SJSA1 (cell line): ENCODE measurements at places on chromosomes 7 and 10.

DNA sequence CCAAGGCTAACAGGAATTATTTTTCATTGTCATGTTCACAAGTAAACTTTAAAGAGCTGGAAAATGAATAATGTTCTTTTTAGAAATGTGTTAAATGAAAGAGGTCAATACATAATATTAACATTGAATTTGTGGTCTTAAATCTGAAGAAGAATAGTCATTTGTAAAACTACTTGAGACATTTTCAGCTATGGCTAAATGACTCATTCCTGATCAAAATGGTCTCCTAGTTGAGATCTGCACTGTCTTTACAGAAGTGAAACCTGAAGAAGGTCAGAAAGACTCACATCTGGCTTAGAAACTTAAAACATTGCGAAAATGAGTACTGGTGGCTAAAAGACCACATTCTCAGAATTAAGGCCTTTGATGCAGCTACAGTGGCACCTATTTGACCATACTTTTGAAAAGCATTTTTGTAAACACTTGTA lies 5.9 kb downstream of the PIK3CG start:
- DNase-seq: no peak

DNA sequence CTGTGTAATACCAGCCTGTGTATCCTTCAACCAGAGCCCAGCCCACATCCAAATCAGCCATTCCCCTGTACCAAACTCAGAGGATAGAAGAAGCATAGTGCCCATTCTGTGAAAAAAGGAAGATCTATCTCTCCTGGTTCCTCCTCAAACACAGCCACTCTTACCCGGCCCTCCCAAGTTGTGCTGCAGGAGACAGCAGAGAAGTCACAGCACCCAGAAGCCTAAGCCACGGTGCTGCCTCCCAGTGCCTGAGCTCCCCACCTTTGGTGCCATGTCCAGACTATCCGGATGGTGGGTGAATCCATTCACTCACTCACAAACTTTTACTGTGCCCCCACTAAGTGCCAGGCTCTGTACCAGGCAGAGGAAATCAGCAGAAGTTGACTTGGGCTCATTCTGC lies 166.0 kb upstream of the ZMIZ1 start:
- DNase-seq: no peak

DNA sequence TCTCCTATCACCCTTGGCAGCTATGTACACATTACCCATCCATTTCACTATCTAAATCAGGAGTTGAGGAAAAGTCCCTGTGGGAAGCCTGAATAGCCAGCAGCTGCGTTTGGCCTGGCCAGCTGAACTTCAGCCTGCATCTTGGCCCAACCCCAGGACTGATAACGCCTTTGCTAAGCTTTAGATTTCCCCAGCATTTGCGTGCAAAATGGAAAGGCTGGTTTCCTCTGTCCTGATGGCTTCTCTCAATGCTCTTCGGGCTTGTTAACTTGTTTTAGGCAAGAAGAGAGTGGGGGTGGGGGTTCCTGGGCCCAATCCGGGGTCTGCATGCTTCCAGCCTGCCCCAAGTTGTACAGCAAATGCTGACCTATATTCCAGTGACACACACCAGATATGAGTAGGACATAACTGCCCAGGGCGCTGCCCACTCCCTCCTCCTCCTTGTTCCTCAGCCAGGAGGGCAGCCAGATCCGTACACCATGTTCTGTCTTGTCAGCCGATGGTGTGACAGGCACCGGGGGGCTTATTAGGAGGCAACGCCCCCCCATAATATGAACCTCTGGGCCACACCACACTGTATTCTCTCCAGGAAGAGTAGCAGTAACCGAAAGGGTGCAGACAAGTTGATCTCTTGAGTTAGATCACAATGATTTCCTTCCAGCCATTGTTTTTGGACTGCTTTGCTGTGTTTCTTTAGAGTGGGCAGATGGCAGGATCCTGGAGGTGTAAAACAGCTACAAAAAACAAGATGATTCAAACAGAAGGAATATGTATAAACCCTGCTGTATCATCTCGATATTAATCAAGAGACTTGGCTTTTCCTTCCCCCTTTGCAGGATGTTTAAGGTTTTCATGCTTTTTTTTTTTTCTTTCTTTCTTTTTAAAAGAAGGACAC lies 339.0 kb downstream of the RNLS start:
- no peak for DNase-seq

GRCh38 chr7:4745971-4746919 lies 29.2 kb upstream of the AP5Z1 start:
- DNase-seq: peak; percentile 92

DNA sequence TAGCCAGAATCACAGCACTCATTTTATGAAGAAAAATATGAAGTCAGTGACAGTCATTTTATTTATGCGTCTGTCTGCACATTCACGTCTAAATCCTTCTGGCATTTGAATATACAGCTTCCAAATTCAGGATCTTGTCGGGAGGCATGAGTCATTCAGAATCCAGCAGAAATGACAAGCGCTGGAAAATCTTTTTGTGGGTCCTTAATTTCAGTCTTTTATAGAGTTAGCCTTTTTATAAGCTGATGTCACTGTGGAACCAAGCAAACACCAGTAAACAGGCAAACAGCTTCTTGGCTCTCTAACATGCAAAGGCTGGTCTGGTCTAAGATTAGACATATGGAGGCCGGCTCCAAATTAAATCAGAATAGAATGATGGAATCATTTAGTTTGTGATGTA lies 388.2 kb upstream of the TEX47 start:
- peak; percentile 36 for DNase-seq

DNA sequence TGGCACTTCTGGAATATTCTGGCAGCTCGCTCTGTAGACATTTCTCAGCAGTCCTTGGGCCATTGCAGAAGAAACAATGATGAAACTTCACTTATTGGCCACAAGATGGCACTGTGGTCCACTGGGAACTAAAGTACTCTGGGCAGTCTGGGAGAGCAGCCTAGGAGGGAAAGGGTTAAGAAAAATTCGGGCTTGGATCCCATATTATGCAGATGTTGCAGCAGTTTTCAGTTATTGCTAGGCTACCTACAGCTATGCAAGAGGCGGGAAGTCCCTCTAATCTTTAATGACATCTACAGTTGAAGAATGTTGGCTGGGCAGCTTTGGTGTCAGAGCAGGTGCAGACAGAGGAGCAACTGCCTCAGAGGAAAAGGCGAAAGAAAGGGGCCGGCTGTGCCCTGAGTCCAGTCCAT lies 201.7 kb upstream of the PRSS58 start:
- DNase-seq: peak; percentile 51

GRCh38 chr10:58027426-58027825 lies 240.3 kb downstream of the IPMK start:
- DNase-seq: no peak

- no peak for DNase-seq
These were observed 59.4 kb upstream of the ETV1 start for GRCh38 chr7:14048889-14049288.

- DNase-seq: no peak
These were observed 8.7 kb downstream of the ECD start for GRCh38 chr10:73159038-73159648.

GRCh38 chr7:24812305-24812945 lies 55.2 kb upstream of the GSDME start:
- peak; percentile 57 for DNase-seq

GRCh38 chr10:66678521-66678920 lies 247.3 kb upstream of the LRRTM3 start:
- DNase-seq: no peak

DNA sequence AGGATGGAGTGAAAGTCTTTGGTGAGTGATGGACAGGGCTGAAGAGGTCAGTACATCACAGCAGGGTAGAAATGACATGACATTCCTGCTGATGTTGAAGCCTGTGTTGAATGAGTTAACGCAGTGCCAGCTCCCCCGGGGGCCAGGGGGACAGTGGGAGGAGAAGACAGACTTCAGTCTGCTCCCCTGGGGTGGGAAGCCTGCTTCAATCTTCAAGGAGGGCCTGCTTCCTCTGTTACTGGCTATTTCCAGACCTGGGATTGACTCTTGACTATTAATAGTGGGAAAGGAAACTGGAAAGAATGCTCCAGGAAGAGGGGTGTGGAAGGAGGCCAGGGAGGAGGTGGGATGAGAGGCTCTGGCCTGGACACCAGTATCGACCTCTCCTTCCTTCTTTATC lies 27.2 kb downstream of the PODXL start:
- DNase-seq: no peak

DNA sequence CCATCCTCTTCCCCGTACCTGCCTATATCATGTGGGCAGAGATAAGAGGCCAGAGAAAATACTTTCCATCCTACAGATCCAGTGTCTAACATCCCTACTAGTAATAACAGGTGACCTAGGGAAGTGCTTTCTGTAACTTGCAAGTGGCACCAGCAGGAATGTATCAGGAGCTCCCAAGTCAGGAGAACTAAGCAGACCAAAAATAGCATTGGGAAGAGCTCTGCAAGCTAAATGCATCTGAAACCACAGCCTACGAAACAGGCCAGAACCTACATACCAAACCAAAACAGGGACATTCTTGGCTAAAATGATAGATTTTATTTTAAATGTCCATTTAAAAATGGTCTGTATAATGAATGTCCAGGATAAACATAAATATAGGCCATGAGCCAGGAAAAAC lies 680.8 kb downstream of the PHTF2 start:
- DNase-seq: no peak

DNA sequence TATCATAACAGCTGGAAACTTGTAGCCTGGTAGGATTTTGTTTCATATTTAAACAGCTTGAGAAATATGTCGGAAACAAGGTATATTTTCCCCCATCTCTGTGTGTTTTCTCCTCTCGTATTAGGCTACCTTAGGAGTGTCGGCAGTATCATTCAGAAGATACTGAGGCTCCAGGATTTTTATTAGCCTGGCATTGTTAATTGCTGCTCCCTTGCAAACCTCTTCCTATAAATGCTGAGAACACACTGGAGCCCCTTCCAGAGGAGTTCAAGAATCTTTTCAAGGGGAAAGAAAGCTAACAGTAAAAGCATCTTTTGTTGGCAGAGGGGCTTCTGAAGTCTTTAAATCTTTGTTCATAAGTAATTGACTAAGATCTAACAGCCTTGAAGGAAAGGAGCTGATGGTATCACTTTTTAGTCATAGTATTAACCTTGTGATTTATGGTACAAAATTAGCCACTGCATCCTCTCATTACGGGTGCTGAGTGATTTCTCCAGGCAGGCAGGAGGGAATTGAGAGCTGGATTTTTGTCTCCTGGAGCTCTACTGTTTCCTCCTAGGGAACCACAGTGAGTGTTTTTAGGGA lies 998.7 kb downstream of the LRMDA start:
- DNase-seq: no peak

GRCh38 chr10:86681722-86682386 lies 13.5 kb downstream of the LDB3 start:
- no peak for DNase-seq

DNA sequence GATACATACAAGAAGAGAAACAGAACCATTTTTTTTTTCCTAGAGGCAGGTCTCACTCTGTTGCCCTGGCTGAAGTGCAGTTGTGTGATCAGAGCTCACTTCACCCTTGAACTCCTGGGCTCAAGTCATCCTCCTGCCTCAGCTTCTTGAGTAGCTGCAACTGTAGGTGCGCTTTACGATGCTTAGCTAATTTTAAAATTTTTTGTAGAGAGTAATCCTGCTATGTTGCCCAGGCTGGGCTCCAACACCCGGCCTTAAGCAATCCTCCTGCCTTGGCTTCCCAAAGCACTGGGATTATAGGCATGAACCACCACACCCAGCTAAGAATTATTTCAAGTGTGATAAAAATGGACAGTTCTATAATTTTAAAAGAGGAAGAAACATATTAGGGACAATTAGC lies 5.6 kb upstream of the ZEB1 start:
- no peak for DNase-seq

GRCh38 chr7:50709151-50709550 lies 73.5 kb downstream of the GRB10 start:
- DNase-seq: no peak

DNA sequence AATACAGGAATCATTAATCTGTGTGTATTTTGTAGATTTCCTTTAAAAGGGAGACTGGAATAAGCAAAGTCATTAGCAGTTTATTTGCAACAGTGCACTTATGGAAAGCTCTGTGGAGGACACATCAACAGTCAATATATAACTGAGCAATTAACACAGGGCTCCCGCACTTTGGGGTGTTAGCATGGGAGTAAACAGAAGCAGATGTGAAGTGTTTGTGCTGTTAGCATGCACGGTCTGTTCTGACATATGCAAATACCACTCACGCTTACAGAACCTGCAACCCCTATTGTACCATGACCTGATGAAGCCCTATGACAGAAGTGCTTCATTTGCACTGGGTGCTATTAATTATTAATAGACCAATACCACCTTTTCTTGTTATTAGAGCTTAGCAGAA lies 118.9 kb downstream of the PPP1R3A start:
- DNase-seq: no peak

DNA sequence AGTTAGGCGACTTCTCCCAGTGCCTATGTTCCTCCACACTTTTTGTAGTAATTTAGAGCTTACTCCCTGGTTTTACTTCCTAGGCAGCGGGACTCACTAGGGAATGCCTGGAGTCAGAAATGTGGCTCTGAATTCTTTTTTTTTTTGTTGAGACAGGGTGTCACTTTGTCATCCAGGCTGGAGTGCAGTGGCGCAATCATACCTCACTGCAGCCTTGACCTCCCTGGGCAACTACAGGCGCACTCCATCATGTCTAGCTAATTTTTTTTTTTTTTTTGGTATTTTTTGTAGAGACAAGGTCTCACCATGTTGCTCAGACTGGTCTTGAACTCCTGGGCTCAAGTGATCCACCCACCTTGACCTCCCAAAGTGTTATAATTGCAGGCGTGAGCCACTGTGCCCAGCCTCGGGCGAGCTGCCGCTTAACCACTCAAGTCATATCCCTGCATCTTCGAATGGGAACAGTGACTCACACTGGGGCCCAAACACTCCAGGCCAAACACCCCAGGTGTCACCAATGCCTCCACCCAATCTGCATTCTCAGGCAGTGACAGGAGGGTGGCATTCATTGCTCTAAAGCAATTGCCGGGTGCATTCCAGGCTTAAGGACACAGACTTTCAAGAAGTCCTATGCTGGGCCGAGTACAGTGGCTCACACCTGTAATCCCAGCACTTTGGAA lies 19.6 kb downstream of the RGS10 start:
- peak; percentile 70 for DNase-seq

DNA sequence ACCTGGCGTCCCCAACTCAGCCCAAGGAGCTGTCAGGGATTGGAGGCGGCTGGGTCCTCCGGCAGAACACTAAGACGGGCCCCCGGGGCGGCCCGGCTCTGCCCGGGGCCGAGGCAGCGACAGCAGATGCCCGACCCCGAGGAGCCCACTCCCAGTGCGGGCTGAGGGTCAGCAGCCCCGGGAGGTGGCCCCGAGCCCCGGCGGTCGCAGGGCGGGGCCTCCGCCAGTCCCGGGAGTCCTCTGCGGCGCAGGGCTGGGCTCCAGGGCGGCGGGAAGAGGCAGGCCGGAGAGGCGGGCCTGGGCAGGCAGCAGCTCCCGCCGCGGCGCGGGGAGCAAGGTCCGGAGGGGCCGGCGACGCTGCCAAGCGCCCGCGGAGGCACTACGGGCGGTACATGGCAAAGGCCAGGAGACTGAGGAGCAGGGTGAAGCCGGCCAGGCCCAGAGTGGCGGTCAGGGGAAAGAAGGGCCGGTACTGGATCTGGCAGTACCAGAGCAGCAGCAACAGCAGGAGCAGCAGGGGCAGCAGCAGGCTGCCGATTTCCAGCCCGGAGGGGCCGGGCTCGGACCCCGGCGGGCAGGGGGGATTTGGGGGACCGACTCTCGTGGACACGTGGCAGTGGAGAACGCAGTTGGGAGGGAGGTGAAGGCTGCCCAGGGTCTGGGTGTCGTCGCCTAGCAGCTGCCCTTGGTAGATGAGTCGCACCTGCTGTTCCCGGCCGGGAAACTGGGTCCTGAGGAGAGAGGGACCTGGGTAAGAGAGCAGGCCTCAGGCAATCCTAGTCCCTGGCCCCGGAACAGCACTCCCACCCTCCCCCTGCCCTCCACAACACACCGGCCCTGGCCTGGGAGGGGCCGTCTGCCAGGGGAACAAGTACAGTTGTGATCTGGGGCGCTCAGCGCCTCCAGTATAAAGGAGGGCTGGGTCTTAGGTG lies 827 bp upstream of the FASTK start:
- no peak for DNase-seq
